Stimulated activated CD8-positive, alpha-beta memory T cell treated with anti-CD3 and anti-CD28 coated beads, Interleukin-15, amount 100 ng/mL, for 48 hours (primary cell): ENCODE measurements at places on chromosomes 2 and 18.

DNA sequence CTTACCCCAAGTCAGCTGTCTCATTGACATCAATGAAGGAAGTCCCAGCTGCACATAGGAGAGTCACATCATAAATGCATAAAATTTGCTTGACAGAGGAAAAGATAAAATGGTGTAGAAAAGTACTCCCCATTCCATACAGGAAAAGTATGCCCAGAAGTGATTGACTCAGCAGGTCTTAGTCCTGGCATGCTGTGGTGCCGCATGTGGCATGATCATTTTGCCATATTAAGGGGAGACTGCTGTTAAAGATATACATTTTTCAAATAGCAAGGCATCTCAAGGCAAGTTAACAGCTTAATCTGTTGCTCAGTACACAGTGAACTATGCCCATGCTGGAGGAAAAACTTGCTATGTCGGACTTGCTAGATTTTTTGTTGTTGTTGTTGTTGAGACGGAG is 8.1 kb downstream of the COPS7B start:
- DNase-seq, result no peak

DNA sequence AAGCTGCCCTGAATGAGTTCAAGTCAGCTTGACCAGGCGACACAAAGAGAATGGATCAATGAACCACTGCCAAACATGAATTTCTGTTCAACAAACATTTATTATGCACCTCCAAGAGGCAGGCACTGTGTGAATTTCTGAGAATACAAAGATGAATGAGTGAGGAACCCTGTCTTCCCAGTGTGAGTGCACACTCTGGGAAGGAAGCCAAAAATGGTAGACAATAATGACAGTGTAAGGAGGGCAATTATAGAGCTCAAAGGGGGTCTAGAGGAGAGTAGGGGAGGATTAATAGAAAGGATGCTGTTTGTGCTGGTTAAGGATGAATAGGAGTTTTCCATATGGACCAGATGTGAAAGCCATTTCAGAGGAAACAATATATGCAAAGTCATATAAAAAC is 213.4 kb downstream of the DCC start:
- DNase-seq, result no peak

DNA sequence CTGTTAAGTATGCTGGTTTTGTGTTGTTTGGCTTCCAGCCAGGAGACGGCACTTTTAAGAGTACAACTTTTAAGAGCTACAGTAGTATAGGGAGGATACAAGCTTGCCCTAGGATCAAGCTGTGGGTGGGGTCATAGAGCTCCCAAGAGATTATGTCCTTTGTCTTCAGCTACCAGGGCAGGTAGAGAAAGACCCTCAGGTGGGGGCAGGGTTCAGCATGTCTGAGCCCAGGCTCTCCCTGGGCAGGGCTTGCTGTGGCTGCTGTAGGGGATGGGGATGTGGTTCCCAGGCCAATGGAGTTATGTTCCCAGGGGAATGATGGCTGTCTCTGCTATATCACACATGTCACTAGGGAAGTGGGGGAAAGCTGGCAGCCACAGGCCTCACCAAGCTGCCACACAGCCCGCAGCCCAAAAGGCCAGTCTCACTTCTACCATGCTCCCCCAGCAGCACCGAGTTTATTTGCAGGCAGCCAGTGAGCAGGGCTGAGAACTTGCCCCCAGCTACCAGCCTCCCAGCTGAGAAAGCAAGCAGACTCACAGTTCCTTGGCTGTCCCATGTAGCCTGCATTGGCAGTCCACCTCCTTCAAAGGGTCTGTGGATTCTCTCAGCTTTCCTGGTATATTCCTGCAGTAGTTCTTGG is 105.7 kb upstream of the ERBB4 start:
- no peak for DNase-seq

GRCh38 chr18:21123290-21123926 is 11.8 kb upstream of the ROCK1 start:
- no peak for DNase-seq

GRCh38 chr18:42196651-42197050 is 241.6 kb downstream of the PIK3C3 start:
- DNase-seq, result no peak
